Stimulated activated CD4-positive, alpha-beta T cell treated with anti-CD3 and anti-CD28 coated beads, Interleukin-15, amount 100 ng/mL, for 1 hour (primary cell): ENCODE measurements at places on chromosomes 7 and 10.

DNA sequence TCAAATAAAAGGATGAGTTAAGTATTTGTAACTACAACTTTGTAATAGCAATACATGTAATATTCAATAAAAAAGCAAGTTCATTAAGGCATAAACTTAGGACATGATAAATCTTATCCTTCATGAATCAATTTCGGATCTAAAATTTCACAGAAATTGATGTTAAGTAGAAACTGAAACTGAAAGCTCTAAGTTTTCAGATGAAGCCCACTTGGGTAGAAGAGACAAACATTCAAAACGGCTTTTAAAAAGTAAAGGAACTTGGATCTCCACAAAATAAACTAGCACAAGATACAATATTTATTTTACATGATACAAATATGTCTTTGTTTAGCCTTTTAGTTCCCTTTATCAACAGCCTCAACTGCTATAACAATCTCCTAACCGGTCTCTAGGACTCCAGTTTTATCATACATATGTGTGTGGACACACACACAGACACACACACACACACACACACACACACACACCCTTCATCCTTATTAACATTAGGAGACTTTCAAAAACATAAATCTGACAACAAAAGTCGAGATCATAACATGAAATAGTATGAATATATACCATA is 83.7 kb downstream of the USP6NL start:
- DNase-seq = no peak

DNA sequence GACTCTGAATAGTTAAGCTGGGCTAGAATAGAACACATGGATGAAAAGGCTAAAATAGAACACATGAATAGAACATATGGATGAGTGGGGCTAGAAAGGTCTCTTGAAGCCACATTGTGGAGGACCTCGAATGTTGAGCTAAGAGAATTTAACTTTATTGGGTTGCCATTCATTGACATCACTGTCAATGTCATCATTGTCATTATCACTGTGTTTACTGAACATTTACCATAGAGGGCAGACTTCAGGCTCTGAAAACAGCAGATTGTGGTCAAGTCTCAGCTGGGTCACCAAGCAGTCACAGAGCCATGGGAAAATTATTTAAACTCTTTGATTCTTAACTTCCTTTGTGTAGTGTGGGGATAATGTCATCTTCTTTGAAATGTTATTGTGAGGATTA is 80.4 kb downstream of the WDFY4 start:
- DNase-seq = no peak

DNA sequence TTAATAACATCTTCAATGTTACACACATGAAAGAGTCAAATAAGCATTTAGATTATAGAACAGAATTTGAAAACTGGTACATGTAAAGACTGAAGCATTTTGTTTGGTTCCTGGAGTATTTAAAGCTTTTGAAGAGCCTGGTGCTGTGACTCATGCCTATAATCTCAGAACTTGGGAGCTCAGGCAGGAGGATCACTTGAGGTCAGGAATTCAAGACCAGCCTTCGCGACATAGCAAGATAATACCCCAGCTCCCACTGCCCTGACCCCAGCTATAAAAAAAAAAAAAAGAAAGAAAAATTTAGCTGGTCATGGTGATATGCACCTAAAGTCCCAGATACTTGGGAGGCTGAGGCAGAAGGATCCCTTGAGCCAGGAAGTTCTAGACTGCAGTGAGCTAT is 87.8 kb downstream of the HDAC9 start:
- no peak for DNase-seq

DNA sequence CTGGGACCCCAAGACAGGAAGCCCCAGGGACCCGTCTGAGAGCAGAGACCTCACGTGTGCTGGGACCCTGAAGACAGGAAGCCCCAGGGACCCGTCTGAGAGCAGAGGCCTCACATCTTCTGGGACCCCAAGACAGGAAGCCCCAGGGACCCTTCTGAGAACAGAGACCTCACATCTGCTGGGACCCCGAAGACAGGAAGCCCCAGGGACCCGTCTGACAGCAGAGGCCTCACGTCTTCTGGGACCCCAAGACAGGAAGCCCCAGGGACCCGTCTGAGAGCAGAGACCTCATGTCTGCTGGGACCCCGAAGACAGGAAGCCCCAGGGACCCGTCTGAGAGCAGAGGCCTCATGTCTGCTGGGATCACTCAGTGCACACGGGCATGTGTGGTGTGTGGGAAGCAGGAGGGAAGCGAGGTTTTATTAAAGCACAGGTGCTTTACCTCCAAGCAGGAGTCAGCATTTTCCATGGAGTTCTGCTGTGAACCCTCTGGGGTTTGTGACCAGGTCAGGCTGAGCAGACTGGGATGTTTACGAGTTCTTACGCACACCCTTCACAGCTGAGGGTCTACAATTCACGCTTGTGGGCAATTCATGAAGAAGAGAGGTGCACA is 590.6 kb downstream of the DNAJB6 start:
- no peak for DNase-seq

DNA sequence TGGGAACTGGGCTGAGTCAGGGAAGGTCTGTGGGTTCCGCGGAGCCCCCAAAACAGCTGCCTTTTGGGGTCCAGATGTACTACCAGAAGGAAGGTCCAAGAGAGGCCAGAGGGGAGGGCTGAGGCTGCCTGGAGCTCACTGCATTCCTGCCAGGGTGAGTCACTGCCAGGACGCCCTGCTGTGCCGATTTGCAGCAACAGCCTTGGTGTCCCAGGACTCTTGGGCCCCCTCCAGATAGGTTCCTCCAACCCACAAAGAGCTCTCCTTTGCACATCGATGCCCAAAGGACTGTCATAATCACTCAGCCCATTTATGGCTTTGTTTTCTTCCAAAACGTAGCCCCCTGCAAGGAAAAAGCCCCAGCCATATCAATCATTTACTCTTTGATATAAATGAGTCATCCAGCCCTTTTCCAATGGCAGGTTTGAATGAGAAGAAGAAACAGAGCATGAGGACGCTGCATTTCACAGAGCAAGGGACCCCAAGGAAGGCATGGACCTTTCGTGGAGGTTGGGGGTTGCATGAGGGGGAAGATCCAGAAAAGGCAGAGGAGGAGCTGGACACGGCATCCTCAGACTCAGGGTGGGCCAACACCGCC is 32.2 kb upstream of the COL13A1 start:
- DNase-seq = no peak

- no peak for DNase-seq
These were observed 441.4 kb downstream of the DPP6 start for GRCh38 chr7:154493594-154493993.

DNA sequence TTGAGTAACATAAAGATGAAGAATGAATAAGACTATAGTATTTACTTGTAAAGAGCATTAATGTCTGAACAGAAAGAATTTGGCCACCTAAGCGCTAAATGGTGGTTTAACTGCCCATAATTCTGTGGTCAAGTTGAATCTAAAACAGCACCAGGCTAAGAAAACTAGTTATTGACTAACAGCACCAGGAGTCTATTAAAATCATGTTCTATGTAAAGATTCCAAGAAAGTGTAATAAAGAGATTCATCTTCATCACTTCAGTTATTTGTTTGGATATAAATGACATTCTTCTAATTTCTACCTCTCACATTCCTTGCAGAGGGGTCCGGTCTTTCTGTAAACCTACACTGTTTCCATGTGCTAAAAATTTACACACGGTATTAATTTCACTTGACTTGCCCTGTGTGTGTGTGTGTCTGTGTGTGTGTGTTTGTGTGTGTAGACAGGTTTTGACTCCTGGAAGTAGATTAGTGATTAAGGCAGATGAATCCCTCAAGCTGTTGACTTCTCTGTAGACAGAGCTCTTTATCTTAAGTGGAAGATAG is 84.4 kb downstream of the KLF6 start:
- no peak for DNase-seq

DNA sequence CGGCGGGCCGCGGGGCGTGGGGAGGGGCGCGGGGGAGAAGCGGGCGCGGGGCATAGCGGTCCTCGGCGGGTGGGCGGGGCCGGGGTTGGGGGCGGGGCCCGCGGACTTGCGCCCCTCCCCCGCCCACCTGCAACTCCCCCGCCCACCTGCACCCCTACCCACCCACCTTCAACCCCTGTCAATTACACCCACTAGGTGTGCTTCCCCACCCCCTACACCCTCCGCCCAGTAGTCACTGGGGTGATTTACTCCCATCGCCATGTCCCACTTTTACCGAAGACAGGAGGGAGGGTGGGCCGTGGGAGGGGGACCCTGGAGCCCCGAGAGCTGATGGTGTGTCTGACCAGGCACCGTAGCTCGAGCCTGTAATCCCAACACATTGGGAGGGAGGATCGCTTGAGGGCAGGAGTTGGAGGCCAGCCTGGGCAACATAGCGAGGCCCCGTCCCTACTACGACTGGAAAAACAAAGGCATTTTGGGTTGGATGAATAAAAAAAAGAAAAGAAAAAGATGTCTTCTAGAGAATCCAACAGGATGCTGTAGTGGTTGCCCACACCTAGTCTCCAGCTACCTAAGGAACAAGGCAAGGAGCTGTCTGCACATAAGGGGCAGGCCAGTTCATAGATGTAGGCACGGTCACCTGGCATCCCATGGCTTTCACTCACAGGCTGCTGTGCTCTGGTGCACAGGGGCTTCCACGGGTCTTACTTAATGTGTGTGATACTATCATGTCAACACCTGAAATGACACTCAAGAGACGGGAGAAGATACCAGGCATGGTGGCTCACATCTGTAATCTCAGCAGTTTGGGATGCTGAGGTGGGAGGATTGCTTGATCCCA is 761 bp downstream of the KCTD7 start:
- no peak for DNase-seq
